ENCODE measurements at places on chromosomes 6 and 20. TPM values are rescaled to one million over a fixed set of nuclear protein-coding genes. Genes with fewer than 3 reads are reported as not detected.

GRCh38 chr6:157800420-157801237 lies 22.4 kb upstream of the SNX9 start:
- DNase-seq: no peak

DNA sequence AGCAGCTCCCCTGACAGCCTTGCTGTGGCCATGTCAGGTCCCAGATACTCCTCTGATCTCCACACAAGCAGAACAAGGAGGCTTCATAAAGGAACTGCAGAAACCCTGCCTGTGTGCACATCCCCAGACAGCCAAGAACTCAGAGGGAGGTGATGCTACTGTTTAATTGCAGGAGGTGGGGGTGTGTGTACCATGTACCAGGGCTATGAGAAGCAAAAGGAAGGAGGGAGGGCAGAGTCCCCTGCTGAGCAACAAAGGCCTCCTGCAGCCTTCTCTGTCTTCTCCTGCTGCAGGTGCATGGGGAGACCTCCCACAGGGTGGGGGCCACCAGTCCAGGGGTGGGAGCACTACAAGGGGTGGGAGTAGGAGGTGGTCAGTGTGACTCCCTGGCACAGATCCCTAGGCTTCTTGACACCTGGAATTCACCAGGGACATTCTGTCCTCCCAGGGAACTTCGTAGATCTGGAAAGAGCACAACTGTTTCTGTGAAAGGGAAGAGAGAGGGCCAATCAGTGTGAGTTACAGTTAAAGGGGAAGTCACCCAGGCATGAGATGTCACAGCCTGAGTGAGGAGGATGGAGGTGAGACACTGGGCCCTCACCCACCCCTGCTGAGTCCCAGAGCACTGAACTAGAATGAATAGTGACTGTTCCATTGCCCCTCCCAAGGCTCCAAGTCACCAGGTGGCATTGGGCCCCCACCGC lies 2.8 kb downstream of the CST2 start:
- DNase-seq: no peak

DNA sequence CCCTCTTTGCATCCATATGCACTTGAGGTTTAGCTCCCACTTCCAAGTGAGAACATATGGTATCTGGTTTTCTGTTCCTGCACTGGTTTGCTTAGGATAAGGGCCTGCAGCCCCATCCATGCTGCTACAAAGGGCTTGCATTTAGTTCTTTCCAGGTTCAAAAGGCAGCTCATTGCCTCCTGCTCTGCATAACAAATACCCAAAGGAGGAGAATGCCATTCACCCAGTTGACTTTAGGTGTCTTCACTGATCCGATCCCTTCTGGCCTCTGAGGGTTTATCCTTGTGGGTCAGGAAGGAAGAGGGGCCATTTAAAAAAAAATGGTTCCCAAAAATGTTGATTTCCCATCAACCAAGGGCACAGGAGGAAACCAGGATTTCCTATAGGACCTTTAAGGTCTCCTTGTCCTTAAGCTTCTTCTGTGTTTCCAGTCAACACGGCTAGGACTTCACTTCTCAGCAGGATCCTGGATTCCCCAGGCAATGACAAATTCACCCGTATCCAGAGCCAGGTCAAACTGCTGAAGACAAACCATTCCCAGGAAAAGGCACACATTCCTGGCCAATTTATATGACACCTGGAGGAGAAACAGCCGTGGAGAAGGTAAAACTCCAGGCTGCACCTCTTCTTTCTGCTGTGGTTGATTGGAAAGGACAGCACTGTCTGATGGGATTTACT lies 447.7 kb upstream of the CDH4 start:
- no peak for DNase-seq

DNA sequence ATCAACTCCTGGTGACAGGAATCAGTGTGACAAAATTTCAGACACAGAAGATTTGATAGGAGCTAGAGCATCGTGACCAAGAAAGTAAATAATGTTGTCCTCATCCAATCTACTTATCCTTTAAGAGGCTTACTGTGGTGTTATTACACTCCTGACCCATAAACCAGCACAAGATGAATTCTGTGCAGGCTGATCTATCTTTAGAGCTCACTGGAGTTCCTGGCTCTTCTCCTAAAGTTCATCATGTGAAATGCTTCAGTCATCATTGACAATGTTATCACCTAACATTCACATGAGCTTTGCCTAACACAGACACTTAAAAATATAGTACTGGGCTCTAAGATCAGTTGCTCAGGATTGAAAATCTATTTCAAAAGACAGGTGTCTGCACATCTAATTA lies 271.0 kb upstream of the HSF2 start:
- DNase-seq: no peak

- no peak for DNase-seq
Observed at GRCh38 chr20:52259295-52259694, 67.7 kb upstream of the ZFP64 start.

DNA sequence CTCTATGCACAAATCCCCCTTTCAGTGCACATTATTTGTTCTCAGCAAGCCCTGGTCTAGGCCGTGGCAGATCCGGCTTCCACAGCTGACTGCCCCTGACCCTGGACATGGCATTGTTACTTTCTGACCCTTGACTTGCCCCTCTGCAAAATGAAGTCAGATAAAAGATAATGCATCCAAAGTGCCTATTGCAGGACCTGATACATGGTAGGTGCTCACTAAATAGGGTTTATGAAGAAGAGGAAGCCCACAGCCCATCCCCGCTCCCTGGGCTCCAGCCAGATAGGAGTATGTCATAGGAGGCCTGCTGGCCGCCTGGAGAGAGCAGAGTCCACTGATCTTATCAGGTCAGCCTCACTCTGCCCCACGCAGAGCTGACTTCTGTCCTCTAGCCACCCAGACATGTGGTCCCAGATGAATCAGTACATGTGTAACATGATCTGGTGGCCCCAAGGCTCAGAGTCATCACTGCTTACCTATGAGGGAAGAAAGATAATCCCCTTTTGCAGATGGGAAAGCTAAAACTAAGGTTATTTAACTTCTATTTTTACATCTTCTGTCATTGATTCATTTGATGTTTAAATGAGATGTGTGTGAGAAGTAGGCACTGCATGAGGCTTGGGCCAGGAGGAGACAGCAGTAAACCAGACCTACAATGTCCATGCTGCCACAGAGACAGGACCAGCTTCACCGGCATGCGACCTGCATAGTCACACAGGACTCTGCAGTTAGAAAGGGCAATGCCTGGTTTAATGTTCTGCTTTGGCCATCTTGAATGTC lies 20.4 kb downstream of the MAFB start:
- DNase-seq: no peak

- DNase-seq: no peak
Observed at GRCh38 chr6:113879186-113880096, 22.3 kb downstream of the MARCKS start.

DNA sequence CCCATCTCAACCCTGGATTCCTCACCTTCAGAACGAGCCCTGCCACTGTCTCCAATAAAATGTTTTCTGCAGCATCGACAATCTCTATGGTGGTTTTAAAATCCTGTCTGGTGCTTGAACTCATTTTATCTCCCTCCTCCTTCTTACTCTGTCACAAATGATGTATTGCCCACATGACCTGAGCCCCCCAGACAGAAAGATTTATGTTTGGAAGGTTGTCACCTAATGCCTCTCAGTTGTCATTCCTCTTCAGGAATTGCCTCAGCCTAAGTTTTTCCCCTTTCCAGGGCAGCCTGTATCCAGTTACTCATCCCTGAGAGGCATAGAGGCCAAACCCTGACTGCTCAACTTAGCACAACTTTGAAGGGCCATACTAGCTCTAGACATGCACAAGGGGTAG lies 9.2 kb downstream of the GPX5 start:
- no peak for DNase-seq

- DNase-seq: no peak
Observed at GRCh38 chr6:67717281-67717680, 917.8 kb upstream of the ADGRB3 start.

- DNase-seq: no peak
Observed at GRCh38 chr6:117681162-117681741, 6.0 kb downstream of the NUS1 start.

GRCh38 chr6:106662458-106662857 lies 33.1 kb downstream of the QRSL1 start:
- no peak for DNase-seq

GRCh38 chr20:61628480-61628879 lies 376.4 kb downstream of the CDH4 start:
- DNase-seq: peak; percentile 60

DNA sequence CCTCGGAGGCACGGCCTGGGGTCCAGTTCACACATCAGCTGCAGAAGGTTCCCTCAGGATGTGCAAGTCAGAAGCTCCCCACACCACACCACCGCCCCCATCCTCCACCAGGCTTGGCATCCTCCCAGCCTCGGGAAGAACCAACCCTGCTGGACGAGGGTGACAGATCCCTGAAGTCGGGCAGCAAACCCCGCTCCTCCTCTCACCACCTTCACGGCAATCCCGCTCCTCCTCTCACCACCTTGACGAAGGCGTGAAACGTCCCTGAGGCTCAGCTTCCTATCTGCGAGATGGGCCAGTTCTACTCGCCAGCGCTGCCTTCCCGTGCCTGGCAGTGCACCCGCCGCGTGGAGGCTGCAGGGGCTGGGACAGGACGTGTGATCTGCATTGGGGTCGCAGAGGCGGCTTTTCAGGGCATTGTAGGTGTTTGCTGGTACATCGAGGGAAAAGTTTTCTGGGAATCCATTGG lies 327.0 kb downstream of the TAF4 start:
- peak; percentile 9 for DNase-seq

- no peak for DNase-seq
Observed at GRCh38 chr6:152226119-152226518, 411.0 kb downstream of the SYNE1 start.

GRCh38 chr6:33434961-33435360 lies 15.1 kb downstream of the SYNGAP1 start:
- DNase-seq: no peak

GRCh38 chr20:46195264-46196036 lies 77.3 kb downstream of the CD40 start:
- no peak for DNase-seq

DNA sequence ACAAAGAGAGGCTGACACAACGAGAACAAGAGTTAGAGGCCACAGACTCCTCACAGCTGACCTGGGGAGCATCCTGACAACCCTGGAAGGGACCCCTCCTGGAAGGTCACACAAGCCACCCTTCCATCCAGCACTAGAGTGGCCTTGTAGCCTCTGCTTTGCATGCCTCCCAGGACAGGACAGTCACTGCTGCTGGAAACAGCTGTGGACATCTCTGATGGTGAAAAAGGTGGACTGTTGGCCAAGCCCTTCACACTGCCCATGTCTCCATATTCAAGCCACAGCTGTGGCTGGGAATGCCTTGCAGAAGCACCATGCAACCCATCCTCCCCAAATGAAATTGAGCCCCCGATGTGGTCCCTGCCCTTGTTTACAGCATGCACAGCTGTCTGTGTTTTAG lies 102.1 kb upstream of the SRSF6 start:
- no peak for DNase-seq

DNA sequence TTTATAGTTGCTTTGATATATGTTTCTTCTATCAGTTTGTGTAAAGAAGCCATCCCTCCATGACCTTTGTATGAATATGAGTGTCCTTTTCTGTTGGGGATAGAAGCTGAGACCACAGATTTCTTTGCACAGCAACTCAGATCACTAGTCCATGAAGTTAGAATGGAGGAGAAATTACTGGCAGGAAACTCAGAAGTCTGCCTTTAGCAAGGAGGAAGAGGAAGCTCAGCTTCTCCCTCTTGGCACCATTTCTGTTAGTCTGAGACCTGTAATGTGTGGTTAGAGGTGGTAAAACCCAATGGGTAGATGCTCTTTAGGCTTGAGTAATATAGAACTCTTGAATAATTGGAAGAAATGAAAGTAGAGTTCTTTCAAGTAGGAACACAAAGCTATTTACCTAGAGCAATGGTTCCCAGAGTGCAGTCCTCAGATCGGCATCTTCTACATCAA lies 995.3 kb upstream of the FLRT3 start:
- no peak for DNase-seq

- DNase-seq: no peak
Observed at GRCh38 chr6:83867527-83868161, 8.2 kb downstream of the CYB5R4 start.

DNA sequence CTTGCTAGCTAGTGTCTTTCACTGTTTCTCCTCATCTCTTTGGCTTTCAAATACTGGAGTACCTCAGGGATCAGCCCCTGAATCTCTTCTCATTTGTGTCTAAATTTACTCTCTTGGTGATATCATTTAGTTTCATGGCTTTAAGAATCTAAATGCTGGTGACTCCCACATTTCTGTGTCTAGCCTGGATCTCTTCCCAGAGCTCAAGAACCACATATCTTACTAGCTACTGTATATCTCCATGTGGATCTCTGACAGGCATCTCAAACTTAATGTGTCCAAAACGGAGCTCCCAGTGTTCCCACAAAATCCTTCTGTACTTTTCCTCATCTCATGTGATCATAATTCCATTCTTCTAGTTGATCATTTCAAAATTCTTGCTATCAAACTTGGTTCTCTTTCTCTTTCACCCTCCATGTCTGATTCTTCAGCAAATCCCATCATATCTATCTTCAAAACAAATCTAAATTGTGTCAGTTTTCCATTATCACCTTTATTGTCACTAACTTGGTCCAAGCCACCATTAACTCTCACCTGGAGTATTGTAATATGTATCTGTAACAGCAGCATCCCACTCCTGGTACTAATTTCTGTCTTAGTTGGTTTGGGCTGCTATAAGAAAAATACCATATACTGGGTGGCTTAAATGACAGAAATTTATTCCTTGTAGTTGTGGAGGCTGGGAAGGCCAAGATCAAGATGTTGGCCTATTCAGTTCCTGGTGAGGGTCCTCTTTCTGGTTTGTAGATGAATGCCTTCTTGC lies 45.9 kb downstream of the CCDC170 start:
- DNase-seq: no peak

- DNase-seq: peak; percentile 86
Observed at GRCh38 chr6:90098001-90098531, 198.6 kb downstream of the BACH2 start.

DNA sequence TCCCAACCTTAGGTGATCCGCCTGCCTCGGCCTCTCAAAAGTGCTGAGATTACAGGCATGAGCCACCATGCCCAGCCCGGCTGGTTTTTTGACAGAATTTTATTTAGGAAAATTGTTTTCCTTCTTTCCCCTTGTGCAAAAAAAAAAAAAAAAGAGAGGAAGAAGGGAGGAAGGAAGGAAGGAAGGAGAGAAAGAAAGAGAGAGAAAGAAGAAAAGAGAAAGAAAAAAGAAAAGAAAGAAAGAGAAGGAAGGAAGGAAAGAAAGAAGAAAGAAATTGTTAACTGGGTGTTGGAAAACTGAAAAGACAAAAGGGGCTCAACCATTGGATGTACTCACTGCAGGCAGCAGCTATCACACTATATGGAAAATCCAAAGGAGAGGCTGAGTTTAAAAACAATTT lies 1.4 kb upstream of the RNF8 start:
- no peak for DNase-seq

GRCh38 chr6:35237476-35237875 lies 22.1 kb upstream of the ZNF76 start:
- DNase-seq: no peak

The GSTA3 gene
- not detected for total RNA-seq

The FOXF2 gene
- 0.52 TPM for total RNA-seq

The MUC22 gene
- total RNA-seq: not detected

The HEY2 gene
- 23.9 TPM for total RNA-seq

The RGS17 gene
- 3.2 TPM for total RNA-seq

The RAMACL gene
- total RNA-seq: 2.4 TPM

The SLC2A10 gene
- 13.9 TPM for total RNA-seq

The UBE2C gene
- 1.9 TPM for total RNA-seq
